Endodermal cell (in vitro differentiated cells): ENCODE measurements at places on chromosomes 16 and 17.

GRCh38 chr17:47276868-47277267 lies 23.2 kb downstream of the ITGB3 start:
- peak; percentile 86 for DNase-seq

DNA sequence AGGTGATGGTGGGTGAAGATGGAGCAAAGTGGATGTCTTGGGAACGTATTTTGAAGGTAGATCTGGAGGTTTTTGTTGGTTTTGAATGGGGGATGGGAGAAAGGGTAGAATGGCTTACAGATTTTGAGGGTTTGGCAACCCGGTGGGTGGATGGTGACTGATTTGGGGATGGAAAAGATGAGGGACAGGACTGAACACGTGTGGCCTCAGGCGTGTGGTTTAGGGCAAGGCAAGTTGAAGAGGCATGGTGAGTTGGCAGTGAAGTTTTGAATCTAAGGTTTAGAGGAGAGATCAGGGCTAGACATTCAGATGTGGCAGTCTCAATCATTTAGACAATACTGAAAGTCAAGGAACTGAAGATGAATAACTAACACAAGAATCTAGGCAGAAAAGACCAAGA lies 5.0 kb upstream of the DCTPP1 start:
- DNase-seq, result no peak

DNA sequence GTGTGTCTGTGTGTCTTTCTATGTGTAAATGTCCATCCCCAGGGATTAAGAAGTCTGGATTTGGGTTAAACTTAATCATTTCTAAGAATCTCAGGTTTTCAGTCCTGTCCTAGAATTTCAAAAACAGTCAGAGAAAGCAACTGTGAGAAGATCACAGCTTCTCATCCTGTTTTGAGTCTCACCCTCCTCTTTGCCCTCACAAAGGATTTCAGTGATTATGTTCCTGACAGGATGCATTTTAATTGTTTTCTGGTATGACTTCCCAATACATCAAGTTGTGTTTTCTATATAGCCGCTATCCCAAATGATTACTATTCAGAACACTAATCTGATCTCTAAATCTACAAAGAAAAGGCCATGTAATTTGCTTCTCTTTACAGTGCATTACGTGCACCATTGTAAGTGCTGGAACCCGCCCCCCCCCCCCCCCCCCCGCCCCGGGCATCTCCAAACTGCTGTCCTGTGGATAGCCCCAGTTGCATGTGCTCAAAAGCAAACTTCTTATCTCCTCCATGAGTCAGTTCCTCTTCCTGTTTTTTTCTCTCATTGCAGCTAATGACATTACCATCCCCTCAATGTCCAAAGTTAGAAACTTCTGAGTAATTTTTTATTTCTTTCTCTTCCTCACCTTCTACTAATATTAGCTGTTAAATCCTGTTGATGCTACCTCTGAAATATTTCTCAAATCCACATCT lies 73.9 kb downstream of the CDH13 start:
- DNase-seq, result no peak

DNA sequence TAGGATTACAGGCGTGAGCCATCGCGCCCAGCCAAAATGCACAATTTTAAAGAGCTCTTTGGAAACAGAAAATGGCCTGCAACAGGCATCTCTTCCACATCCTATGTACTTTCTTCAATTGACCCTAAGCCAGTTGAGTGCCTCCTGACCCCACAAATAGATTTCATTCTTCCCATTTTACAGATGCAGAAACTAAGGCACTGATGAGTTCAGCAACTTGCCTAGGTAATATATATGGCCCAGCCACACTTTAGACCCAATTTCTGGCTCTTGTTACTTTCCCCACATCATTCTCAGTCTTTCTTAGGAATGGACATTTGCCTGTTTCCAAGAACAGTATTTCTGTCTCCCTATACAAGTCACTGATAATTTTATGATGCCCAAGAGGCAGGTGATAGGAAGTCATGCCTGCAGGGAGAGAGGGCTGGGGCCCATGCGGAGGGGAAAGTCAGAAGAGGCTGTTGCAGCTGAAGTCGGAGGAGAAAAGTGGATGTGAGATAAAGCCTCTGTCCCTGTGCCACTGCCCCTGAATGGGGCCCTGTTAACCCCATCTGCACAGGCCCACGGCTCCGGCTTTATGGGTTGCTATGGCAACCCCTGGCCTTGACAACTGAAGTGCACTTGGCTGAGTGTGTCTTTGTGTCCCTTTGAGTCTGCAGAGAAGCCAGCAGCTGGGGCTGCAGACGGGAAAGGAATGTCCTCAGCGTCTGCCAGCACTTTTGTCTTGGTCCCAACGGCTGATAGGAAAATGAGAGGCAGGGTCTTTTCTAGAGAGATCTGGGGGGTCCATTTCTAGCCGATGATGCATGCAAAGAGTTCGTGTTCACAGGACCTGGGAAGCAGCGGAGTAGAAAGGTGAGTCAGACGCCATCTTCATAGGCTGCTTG lies 45.9 kb downstream of the ABAT start:
- peak; percentile 70 for DNase-seq

GRCh38 chr16:81693041-81693743 lies 85.9 kb upstream of the PLCG2 start:
- DNase-seq, result no peak
